ENCODE measurements at places on chromosomes 11 and 22.
A peak's percentile ranks its signal among the peaks of the same experiment; 100 is the strongest.

DNA sequence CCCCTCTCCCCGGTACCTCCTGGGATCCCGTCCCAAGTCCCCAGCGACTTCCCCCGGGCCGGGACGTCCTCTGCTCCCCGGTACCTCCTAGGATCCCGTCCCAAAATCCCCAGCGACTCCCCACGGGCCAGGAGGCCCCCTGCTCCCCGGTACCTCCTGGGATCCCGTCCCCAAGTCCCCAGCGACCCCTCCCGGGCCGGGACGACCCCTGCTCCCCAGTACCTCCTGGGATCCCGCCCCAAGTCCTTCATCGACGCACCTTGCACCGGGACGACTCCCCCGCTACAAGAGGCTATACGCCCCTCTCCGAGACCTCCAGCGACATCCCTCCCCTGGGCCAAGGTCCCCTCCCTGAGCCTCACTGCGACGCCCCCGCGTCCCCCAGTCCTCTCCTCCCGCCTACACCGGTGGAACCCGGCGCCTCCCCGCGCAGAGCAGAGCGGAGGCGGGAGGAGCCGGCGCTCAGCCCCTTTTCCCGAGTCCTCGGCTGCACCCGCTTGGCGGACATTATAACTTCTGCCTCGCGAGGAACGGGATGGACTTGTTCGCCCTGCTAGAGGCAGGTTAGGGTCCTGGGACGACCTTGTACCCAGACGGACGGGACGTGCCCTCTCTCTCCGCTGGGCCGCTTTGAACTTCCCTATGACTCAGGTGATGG is 912 bp downstream of the KREMEN1 start:
- no peak for DNase-seq

DNA sequence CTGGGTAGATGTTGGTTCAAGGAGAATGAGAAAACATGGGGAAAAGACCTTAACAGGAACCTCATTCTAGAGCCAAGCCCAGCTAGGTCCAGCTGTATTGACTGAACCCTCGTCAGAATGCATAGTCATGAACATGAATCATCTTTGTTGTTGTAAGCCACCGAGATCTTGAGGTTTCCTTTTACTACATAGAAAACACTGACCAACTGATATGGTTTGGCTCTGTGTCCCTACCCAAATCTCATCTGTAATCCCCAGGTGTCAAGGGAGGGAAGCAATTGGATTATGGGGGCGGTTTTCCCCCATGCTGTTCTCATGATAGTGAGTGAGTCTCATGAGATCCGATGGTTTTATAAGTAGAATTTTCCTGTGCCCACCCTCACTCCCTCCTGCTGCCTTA is 19.4 kb upstream of the PHOX2A start:
- no peak for DNase-seq

DNA sequence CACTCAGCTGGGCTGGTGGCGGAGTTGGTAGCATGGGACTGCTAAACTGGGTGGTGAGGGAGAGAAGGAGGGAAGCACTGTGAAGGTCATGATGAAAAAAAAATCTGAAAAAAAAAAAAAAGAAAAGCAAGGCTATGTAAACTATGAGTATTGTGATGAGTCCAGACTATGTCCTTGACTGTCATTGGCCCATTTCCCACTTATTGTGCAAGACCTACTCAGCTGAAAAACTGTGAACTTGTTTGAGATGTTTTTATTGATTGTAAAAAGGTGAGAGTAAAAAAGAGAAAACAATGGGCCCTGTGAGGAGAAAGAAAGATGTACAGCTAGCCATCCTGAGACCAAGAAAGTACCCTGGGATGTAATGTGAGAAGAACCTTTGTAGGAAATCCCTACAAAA is 798.4 kb upstream of the TENM4 start:
- no peak for DNase-seq

- DNase-seq = no peak
These were observed 31.5 kb downstream of the NAV2 start for GRCh38 chr11:19744130-19744529.

DNA sequence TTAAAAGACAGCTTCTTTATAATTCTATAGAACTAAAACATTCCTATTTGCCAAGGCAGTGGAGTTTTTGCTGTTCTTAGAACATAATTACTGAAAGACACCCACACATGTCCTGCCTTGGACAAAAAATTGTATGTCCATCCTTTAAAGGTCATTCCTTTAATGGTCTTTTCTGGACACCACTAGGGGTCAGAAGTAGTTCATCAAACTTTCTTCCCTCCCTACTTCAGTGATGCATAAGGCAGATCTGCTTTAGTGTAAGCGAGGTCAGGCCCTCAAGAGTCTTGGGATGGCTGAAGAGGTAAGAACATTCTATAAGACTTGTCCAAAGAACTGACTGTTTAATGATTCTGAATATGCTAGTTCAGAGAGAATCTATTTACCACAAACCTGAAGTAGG is 4.3 kb upstream of the OR51V1 start:
- DNase-seq = peak; percentile 1

GRCh38 chr11:96242191-96242847 is 100.7 kb downstream of the MAML2 start:
- DNase-seq = no peak

- no peak for DNase-seq
These were observed 208.1 kb upstream of the NARS2 start for GRCh38 chr11:78782725-78783124.

- peak; percentile 42 for DNase-seq
These were observed 2.9 kb downstream of the BCR start for GRCh38 chr22:23183061-23183698.

DNA sequence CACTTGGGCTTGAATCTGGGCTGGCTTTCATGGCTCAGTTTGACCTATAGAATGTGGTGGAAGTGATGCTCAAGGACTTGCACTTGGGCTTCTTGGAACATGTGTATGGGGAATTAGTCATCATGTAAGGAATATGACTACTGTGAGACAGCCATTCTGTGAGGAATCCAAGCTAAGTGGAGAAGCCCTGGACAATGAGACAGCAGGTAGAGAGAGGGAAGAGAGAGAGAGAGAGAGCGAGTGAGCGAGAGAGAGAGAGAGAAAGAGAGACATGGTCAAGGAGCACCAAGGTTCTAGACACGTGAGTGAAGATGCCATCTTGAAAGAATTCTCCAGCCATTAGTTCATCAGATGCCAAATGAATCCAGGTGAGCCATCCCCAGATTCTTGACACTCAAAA is 261.6 kb upstream of the SORL1-AS1 start:
- no peak for DNase-seq

- DNase-seq = no peak
These were observed 310 bp downstream of the TCF20 start for GRCh38 chr22:42270176-42270509.

GRCh38 chr11:129380413-129380812 is 4.8 kb downstream of the BARX2 start:
- no peak for DNase-seq

DNA sequence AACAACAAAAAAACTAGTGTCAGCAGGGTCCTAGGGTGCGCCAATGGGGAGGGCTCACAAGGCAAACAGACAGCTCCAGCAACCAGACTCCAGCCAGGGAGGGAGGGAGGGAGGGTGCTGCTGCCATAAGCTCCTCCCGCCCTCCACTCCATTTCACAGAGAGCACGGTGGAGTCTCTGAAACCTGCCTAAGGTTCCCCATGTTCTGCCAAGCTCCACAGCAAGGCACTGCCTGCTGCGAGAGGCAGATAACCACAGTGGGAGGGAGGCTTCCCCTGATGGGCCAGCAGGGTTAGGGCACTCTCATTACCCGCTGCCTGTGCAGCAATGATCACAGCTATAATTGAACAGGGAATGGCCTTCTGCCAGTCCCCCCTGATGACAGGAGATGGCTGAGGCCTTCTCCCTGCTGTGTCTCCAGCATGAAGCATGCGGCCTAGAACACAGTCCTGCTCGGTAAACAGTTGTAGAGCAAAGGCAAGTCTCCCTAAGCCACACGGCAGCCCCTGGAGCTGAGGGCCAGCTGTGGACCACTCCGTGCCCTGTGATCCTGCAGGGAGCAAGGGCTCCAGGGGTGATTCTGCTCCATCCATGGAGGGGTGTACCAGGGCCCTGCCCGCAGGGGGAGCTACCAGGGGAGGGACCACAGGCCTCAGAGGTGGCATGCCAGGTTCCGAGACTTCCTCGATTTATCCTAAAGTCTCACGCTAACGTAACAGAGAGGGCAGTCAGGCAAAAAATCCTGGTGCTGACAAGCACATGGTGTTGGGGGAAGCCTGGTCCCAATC is 42.9 kb downstream of the PC start:
- peak; percentile 58 for DNase-seq

- DNase-seq = no peak
These were observed 912.8 kb downstream of the DLG2 start for GRCh38 chr11:84714316-84714780.

- peak; percentile 38 for DNase-seq
These were observed 569 bp downstream of the FAM76B start for GRCh38 chr11:95788921-95789505.

DNA sequence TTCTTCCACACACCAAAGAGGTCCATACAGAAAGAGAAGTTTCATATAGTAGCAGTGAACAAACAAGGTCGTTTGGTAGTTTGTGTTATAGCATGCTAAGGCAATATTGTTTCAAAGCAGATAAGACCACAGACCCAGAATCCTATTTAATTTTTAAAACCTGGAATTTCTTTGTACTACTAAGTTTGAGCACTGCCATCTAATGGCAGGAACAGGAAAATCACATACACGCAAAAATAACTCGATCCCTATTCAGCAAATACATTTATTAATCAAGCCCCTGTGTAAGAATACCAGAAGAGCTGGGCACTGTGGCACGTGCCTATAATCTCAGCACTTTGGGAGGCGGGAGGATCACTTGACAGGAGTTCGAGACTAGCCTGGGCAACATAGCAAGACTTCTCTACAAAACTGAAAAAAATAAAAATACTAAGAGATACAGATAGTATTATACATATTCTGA is 2.9 kb upstream of the BTBD10 start:
- DNase-seq = peak; percentile 37

DNA sequence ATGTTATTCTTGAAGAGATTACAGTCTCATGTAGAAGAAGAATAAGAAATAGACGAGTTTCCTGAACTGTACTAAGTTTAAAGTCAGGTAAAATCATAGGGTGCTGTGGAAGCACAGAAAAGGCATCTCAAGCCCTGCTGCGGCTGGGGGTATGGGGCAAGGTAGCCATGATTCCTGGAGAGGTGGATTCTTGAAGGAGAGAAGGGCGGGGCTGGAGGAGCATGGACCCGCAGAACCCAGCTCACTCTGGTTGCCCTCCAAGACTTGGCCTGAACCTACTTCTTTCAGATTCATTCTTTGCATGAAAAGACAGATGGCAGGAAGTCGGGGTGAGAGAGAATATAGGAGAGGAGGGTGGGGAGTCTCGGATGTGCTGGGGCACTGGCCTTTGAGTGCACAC is 57.8 kb downstream of the OPCML start:
- DNase-seq = no peak

GRCh38 chr11:119672597-119672996 is 56.4 kb downstream of the NECTIN1 start:
- no peak for DNase-seq

DNA sequence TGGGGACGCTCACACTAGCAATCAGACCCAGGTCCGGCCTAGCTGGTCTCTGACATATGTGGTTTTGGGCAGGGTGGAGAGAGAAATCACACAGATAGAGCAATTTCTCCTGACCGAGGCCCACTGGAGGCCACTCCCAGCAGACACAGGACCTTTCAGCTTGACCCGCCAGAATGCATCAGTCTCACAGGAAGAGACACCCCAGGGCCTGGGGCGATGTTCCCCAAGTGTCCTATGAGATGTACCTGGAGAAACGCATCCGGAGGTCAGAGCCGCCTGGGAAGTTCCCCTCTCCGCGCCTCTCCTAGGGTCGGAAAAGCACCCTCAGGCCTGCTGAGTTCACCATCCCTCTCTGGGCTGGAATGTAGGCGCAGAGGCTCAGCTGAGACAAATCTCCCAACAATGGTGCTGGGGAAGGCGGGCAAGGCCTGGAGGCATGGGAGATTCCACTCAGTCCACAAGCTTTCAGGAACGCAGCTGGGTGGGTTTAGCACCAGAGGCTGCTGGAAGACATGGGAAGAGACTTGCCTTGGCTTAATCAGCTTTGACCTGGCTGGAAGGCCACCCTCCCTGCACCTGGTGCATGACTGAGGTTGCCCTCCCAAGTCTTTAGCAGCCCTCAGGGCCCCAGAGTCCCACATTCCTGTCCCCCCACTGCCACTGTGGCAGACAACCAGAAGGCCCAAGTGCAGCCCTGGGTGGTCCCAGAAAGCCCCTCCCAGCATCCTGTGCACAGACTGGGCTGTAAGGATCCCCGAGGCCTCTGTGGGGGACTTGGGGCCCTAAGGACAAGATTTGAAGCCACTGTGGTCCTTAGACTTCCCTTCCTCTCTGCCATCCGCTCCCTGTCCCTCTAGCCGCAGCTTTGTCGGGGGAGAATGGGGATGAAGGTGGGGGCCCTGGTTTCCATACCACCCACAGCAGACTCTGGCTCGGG is 57.5 kb downstream of the RTL6 start:
- DNase-seq = no peak

DNA sequence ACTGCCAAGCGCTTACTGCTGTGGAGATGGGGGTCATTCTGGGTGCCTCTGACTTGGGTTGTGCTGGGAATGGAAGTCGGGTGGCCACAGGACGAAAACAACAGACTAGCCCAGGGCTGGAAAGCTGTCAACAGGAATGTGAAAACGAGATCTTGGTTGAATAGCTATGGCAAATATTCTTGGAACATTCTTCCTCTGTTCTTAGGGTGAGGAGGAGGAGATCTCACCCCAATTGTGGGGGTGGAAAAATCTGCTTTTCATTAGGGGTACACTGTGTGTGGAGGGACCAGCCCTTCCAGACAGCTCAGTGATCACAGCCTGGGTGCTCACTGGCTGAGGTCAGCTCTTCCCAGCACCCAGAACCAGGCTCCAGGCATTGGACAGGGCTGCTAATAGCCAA is 52.0 kb upstream of the PRSS23 start:
- no peak for DNase-seq

- DNase-seq = no peak
These were observed 262.2 kb downstream of the BRD1 start for GRCh38 chr22:49565516-49565855.

GRCh38 chr11:2319791-2320472 is 18.1 kb downstream of the TSPAN32 start:
- no peak for DNase-seq

- DNase-seq = no peak
These were observed 247.6 kb downstream of the CADM1 start for GRCh38 chr11:115256397-115257197.

DNA sequence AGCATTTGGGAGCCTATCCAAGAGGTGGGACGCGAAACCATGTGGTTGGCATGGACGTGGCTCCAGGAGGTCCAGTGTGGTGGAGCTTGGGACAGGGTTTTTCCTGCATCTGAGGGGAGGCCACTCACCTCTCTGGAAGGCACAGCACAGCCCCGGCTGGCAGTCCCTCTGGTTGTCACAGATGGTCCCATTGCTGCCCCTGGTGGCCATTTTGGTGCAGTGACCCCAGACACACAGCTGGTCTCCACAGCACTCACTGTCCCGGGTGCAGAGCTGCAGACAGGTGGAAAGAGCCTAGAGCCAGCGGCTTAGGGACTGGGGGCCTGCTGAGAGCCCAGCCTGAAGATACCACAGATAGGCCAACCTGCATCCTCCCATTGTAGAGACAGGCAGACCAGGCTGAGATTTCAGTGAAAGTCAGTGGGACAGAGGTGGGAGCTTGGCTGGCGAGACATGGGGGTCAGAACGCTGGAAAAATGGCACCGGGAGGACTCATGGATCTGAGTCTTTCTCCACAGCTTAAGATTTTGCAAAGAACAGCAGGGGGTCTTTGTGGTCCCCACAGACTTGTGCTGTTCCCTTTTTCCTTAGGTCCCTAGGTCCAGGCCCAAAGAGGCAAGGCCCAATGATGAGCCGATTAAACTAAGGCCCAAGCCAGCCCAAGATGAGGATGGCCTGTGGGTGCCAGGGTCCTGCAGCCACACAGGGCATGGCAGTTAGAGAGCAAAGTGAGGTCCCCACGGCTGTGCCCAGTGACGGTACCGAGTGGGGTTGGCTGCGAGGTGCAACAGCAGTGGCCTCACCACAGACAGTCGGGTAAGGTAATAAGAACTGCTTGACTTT is 41.4 kb downstream of the DKK3 start:
- DNase-seq = peak; percentile 59

All from COR-L47 (cell line).